ENCODE measurements at places on chromosomes 6 and 20.
A peak's percentile ranks its signal among the peaks of the same experiment; 100 is the strongest.

- no peak for DNase-seq
Observed at GRCh38 chr6:83590416-83590815, 78.1 kb downstream of the PRSS35 start.

DNA sequence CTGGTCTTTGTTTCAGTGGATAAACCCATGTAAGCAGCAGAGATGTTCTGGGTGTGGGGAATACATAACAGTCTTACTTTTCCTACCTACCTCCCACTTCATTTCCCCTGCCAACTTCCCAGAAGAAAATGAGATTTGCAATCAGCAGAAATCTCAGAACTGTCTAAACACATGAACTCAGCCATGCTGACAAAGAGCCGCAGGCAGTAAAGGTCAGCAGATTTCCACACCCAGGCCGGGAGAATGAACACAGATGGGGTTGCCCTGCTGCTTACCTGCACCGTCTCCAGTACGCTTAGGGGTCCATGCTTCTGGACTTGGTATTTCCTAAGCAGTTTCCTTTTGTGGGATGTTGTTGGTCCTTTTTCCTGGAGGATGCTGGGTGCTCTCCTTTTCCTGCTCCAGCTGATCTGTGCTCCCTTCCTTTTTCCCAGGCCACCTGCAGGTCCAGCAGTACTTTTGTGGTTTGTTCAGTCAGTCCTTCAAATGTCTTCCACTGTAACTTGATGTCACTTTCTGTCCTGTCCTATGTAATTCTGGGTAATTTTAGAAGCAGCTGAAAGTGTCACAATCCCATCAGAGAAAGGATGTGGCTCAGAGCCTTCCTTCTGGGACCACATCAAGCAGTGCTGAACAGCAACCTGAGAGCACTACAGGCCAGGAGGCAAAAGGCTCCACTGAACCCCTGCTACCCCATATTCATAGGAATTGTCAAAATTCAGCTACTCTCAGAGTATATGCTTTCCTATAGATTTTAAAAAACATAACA, 129.0 kb downstream of the CEP57L1 start:
- no peak for DNase-seq

DNA sequence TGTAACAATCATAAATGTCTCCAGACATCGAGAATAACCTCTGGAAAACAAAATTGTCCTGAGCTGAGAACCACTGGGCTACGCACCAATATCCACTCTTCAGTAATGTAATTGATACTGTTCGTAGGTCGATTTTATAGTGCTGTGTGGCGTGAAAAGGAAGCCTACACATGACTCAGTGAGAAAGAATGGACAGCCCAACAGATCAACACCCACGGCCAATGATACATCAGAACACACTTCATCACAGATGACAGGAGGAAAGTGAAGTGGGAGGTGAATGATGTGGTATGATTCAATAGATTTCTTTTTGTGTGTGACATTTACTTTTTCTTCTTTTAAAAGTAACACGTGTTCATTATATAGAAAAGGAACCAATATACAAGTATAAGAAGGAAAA, 93.5 kb downstream of the RPS12 start:
- DNase-seq, result peak; percentile 66

- DNase-seq, result peak; percentile 31
Observed at GRCh38 chr20:23668477-23668951, 20.3 kb downstream of the CST4 start.

- peak; percentile 100 for DNase-seq
Observed at GRCh38 chr20:50724851-50725723, 6.3 kb upstream of the PARD6B start.

DNA sequence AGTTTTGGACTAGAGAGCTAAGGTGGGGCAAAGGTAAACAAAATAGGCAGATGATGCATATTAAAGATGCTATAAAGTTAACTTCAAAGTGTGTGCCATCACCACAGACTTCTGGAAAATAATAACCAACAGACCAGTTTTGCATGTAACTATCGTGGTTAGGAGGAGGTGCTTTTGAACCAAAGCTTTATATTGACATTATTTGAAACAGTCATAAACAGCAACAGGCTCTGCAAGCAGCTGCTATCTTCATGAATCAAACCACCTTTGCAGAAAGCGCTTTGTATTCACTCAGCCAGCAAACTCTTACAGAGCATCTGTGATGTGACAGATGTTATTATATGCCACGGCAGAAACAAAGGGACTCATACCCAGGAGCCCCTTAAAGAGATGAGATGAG, 81.9 kb downstream of the CRYBG1 start:
- no peak for DNase-seq

- DNase-seq, result no peak
Observed at GRCh38 chr6:97665446-97665845, 382.4 kb upstream of the MMS22L start.

GRCh38 chr6:33426590-33427511, 7.0 kb downstream of the SYNGAP1 start:
- DNase-seq, result no peak

All from kidney glomerular epithelial cell (primary cell).